ENCODE measurements at places on chromosomes 3 and 15.
A peak's percentile ranks its signal among the peaks of the same experiment; 100 is the strongest.

DNA sequence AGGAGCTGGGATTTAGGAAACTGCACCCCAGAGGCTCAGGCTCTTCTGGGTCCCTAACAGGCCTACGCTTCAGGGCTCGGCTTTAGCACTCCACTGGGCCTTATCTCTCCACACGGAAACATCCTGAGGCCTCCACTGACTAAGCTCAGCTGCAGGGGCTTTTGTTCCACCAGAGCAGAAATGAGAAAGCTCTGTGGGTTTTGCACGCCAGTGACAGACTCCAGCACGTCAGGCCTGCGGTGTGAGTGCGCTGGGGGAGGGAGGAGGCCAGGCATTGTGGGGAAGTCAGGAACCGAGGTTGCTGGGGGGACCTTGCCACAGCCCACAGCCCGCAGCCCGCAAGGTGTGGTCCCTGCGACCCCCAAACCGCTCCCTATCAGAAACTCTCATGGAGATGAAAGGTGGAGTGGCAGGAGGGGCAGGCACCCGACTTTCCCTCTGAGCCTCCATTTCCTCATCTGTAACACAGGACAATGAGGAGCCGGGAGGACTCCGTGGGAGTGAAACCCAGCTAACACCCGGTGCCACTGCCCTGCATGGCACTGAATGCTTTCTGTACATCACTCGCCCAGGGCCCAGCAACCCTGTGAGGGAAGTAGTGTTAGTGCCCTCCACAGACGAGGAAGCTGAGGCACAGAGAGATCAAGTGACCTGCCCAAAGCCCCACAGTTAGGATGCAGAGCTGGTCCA lies 106.5 kb downstream of the TPRA1 start:
- DNase-seq, result no peak

DNA sequence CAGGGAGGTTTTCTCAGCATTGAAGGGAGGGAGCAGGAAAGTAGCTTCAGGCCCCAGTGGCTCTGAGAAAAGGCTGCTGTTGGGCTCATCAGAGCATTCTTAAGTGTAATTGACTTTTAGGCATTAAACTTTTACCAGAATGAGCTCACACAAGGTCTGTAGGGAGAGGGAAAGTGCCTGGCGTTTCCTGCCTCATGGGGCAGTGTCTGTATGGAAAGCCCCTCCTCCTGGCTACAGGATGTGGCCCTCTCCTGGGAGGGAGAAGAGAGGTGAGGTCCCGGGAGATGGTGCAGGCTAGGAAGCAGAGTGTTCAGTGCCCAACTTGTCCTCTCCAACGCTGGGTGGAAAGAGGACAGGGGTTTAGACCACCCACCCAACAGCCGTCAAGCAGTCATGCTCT lies 21.3 kb upstream of the SCN10A start:
- DNase-seq, result no peak

DNA sequence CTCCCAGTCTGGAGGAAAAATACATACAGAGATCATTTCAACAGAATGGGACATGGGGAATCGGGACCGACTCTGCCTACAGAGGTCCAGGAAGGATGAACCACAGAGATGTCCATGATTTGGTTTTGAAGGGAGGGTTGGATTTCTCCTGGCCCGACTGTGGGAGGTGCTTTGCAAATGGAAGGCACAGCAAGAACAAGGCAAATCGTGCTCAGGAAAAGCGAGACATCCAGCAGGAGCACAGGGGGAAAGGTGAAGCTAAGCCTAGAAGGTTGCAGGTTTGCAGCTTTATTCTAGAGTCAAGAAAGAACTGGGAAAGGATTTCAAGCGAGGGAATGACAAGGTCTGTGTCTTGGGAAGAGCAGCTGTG lies 181.9 kb downstream of the OPA1 start:
- no peak for DNase-seq

DNA sequence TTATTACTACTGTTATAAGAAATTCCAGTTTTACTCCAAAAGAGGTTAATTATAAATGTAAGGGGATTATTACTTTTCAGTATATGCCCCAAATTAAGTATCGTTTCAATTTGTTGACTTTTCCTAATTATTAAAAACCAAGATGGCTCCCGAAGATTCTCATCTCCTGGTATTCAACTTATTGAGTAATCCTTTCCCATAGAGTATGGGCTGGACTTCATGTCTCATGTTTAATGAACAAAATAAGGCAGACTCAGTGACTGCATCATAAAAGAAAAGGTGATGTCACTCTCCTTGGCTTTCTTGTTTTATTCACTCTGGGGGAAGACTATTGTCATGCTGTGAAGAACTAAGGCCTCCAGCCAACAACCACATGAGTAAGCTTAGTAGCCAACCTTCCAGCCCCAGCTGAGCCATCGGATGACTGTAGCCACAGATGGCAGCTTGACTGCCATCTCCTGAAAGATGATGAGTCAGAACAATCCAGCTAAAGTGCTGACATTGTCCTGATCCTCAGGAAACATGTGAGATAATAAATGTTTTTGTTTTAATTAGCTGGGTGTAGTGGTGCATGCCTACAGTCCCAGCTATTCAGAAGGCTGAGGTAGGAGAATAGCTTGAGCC lies 17.3 kb downstream of the IGF2BP2 start:
- DNase-seq, result no peak

GRCh38 chr3:99872923-99873254 lies 55.2 kb downstream of the CMSS1 start:
- no peak for DNase-seq

- no peak for DNase-seq
Measured at GRCh38 chr15:88234711-88235110, 21.8 kb downstream of the NTRK3 start.

DNA sequence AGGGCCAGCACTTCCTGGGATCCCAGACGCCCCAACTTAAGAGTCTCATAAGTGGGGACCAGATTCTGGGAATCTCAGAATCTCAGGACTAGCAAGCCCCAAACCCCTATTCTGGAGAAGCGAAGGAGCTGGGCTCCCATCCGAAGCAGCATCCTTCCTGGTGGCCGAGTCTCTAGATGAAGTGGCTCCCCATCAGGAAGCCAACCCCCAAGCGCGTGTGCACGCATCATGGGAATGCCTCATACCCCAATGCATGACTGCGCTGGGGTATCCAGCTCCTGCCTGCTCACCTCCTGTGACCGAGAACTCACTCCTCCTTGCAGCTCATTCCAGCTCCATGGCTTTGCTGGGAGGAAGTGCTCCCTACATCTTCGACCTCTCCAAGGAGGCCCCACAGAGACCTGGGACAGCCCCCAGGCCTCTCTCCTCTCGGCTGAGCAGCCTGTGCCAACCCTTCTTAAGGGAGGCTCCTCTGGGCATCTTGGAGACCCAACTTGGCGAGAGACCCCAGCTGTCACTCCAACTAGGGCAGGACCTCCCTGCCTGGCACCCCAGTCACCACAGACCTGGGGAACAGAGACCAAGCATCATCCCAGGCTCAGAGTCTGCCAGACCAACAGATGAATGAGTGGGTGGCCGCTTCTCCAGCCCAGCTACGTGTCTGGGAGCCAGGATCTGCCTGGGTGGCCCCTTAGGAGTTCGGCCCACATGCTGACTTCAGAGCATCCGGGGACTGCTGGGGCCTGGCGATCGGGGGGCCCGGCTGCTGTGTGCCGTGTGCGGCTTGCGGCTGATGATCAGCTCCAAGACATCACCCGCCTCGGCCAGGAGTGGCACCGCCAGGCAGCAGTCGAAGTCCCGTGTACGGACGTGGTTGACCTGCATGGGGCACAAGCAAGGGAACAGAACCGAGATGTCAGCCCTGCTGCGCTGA lies 46.9 kb downstream of the GRIP2 start:
- no peak for DNase-seq

GRCh38 chr15:71114887-71115566 lies at the start of gene THSD4:
Gene THSD4, plus strand, starts transcription at chr15:71115471.
- DNase-seq, result no peak

- DNase-seq, result no peak
Measured at GRCh38 chr3:154904328-154904727, 175.8 kb upstream of the MME start.

GRCh38 chr15:82186719-82187406 lies 75.7 kb downstream of the EFL1 start:
- DNase-seq, result no peak

GRCh38 chr15:25172691-25173090 lies 217.9 kb downstream of the SNRPN start:
- no peak for DNase-seq

DNA sequence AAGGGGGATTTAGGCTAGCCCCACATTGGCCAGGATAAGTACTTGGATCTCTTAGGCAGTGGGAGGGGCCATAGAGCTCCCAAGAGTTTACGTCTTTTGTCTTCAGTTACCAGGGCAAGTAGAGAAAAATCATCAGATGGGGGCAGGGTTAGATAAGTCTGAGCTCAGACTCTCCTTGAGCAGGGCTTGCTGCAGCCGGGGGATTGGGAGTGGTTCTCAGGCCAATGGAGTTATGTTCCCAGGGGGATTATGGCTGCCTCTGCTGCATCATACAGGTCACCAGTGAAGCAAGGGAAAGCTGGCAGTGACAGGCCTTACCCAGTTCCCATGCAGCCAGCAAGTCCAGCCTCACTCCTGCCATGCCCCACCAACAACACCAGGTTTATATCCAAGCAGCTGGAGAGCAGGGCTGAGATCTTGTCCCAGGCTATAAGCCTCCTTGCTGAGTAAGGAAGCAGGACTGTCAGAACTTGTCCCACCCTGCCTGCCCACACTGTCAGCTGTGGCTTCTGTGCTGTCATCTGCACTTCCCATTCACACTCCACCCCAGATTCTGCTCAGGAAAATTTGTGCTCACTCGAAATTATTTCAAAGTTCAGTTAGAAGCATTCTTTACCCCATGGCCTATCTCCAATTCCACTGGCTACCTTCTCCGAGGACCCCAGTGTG lies 215.3 kb downstream of the FAM43A start:
- no peak for DNase-seq

DNA sequence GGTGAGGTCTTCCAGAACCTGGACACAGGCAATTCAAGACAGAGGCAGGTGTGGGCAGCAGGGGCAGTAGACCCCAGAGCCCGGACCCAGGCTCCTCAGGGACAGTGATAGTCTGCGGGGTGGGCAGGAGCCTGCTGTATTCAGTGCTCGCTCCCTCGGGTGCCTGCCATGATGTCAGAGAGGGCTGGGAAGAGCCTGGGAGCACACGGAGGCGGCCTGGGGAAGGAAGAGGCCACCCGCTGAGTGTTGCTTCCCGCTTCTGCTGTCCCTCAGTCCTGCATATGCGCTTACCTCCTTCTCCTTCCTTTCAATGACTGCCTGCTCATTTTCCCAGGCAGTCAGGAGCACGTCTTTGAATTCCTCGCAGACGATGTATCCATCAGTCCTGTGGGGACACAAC lies 22.8 kb downstream of the TMEM43 start:
- no peak for DNase-seq

- DNase-seq, result no peak
Measured at GRCh38 chr3:195078891-195079440, 192.0 kb downstream of the XXYLT1 start.

DNA sequence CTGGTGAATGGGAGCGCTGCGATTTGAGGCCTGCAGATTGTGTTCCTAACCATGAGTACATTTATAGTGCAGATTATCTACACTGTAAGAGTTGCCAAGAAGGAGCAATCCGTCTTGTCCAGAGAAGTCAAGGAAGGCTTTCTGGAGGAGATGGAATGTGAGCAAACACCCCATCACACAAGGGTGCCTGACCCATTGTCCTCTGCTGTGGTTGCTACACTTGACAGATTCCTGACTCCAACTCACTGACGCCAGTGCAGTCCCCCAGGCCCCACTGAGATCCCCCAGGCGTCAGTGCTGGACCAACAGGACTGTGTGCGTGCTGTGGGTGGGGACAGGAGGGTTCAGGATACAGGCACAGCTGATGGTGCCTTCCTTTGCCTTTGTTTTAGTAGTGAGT lies 135.9 kb upstream of the TPM1 start:
- no peak for DNase-seq

- DNase-seq, result peak; percentile 38
Measured at GRCh38 chr3:149970716-149971402, at the start of gene PFN2. Gene PFN2, minus strand, starts transcription at chr3:149970895. Its CDS starts 39 bp downstream, at chr3:149970856.

DNA sequence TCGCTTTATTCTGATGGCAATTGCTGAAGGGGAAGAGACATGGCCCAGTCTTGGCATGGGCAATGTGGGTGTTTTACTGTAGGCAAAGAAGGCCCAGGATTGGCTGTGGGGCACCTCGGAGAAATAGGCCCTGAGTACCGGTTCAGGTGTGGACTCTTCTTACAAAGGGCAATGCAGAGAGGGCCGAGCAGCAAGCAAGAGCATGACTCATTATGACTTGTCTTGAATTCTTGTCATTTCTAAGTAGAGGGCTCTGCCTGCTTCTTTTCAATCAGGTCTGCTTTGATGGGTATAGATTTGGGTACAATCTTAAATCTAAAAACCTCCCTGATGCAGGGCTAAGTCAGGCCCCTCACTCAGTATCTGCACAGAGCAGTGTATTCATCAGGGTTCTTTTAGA lies 14.8 kb upstream of the BUB1B start:
- no peak for DNase-seq

GRCh38 chr3:67001086-67001861 lies 3.2 kb downstream of the KBTBD8 start:
- DNase-seq, result no peak

GRCh38 chr15:29123991-29124390 lies 145.6 kb downstream of the NSMCE3 start:
- no peak for DNase-seq

DNA sequence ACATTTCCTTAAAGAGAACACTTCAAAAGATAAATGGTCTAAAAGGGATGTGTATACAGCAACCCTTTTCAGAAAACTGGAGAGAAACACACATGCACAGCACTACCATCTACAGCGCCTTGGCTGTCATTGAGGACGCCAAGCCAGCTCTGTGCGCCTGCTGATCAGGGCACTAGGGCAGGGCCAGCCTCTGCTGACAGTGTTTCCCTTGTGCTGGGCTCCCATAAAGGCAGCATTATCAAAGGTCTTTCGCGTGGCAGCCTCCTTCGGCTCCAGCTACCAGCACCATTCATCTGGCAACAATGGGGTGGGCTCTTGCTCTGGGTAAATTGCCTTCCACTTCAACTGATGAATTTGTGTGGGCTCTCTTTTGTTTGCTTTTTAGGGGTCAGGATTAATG lies 53.4 kb downstream of the LDHAL6B start:
- DNase-seq, result no peak

GRCh38 chr15:80778621-80778963 lies 578 bp upstream of the CEMIP start:
- no peak for DNase-seq

GRCh38 chr15:83926116-83926515 lies 272.2 kb downstream of the ADAMTSL3 start:
- DNase-seq, result no peak

- DNase-seq, result no peak
Measured at GRCh38 chr15:48541341-48542278, 103.9 kb downstream of the FBN1 start.

Data from AG04450 (cell line).